Trophoblast cell (in vitro differentiated cells and primary cell): ENCODE measurements at places on chromosomes 12 and 14.

GRCh38 chr14:74955229-74956026, at the start of gene PGF:
TSS of gene PGF (minus strand) at chr14:74955597. CDS start at chr14:74955242, 355 bp downstream.
- DNase-seq: peak; percentile 99

GRCh38 chr12:22310275-22310674, 24.2 kb downstream of the ST8SIA1 start:
- no peak for DNase-seq

- no peak for DNase-seq
Measured at GRCh38 chr14:99647411-99647810, 2.5 kb downstream of the HHIPL1 start.

GRCh38 chr12:57429473-57430111, 1.3 kb downstream of the R3HDM2 start:
- DNase-seq: peak; percentile 49

- DNase-seq: no peak
Measured at GRCh38 chr14:51595881-51596455, 55.7 kb upstream of the FRMD6 start.

GRCh38 chr14:20294636-20295035, 11.1 kb downstream of the TTC5 start:
- no peak for DNase-seq

DNA sequence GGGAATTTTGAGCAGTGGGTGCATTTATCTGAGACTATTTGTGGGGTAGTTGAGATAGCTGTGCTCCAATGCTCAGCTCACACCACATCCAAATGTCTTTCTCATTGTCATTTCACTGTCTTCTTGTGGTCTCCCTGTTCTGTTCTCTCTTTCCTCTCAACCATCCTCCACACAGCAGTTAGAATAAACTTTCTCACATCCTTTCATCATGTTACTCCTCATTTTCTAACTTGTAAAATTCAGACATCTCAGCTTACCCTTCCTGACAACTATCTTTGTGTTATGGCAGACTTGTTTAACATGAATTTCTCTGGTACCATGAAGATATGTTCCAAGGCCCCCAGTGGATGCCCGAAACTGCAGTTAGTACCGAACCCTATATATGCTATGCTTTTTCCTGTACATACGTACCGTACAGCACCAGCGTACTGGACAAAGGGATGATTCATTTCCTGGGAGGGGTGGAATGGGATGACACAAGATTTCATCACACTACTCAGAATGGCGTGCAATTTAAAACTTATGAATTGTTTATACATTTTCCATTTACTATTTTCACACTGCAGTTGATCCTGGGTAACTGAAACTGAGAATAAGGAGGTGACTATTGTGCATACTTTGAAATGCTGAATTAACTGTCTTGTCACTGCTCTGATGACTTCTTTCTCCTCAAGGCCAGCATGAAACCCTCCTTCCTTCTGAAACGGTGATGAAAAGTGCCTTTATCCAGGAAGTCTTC, 177.1 kb upstream of the SLC38A2 start:
- peak; percentile 66 for DNase-seq

- no peak for DNase-seq
Measured at GRCh38 chr12:77847060-77847541, 16.4 kb downstream of the NAV3 start.

DNA sequence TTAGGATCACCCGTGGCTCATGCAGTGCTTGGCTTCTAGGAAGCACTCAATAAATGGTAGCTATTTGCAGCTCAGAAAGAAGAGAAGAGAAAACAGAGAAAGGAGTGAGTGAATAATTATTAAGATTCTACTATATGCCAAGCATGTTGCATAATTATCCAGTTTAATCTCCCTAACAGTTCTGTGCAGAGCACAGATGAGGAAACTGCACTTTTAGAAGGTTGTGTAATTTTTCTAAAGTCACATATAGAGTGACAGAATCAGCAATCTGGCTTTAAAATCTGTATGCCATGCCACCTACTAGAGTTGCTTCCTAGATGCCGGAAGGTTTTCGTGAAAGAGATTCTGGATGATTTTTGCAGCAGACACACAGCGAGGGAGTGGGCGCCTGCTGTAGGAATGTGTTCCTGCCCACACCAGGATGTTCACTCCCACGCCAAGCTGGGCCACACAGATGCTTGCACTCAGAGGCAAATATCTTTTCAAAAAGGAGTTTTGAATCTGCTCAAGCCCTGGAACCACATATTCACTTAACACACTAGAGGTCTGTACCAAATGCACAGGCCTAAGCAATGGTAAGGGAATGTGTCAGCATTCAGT, 50.2 kb upstream of the SMCO2 start:
- no peak for DNase-seq

- no peak for DNase-seq
Measured at GRCh38 chr14:24441485-24441884, 1.1 kb downstream of the SDR39U1 start.

DNA sequence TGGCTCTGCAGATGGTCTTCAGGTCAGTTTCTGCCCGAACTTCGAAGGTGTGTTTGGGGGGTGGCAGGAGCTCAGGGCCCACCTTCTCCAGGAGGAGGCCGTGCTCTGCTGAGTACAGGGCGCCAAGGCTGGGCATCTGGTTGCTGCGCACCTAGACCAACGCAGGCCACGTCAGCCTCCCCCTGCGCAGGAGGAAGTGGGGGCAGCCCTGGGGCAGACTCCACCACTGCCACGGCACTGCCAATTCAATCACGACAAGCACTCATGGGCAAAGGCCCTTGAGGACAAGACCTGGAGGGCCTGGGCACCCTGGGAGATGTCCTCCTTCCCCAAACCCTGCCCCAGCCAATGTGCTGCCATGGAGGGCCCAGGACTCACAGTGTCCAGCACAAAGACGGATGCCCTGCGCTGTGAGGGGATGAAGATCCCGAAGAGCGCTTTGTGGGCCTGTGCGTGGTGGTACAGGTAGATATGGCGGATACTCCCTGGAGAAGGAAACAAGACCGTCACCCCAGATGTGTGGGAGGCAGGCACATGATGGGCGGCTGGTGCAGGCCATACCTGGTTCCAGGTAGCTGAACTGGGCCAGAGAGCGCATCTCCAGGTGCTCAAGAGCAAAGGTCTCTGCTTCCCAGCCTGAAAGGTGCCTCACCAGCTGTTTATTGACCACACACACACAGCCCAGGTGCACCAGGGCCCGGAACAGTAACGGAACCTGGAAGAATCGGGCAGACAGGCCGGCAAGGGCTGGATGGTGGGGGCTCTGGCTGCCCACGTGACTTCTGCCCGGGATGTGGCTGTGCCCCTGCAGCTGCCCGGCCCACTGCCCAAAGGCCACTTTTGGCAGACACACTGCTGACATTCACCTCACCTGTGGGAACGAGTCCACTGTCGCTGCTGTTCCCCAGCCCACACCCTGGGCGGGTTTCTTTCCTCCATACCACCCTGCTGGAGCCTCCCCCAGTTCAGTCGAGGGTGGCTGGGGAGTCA, 24.6 kb downstream of the P2RX2 start:
- no peak for DNase-seq

DNA sequence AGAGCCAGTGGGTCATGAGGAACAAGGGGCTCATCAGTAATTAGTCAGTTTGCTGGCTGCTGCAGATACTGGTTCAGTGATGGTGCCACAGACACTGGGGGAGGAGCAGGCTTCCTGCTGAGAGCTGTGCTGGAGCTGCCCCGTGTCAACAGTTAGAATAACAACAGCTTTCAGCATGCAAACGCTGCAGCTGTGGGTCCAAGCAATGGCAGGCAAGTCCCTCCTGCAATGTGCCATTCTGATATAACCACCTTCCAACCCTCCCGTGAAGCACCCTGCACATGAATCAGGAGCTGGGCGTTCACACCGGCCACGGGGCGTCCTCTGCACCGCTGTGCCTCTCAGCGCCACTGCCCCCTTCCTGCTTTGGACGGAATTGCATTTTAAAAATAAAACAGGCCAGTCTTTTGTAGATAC, 258.4 kb upstream of the SFSWAP start:
- peak; percentile 20 for DNase-seq

- peak; percentile 69 for DNase-seq
Measured at GRCh38 chr12:132600048-132601032, 10.0 kb downstream of the LRCOL1 start.

- no peak for DNase-seq
Measured at GRCh38 chr12:64824130-64824499, 332 bp upstream of the TBC1D30 start.
